ENCODE measurements at places on chromosomes 11 and 22. TPM values are rescaled to one million over a fixed set of nuclear protein-coding genes. Genes with fewer than 3 reads are reported as not detected.

KLHDC7B gene
- 0.11 TPM for total RNA-seq

GNG3 gene
- total RNA-seq = 0.37 TPM

DBX1 gene
- not detected for total RNA-seq

MIAT gene
- total RNA-seq = 3.3 TPM

NPTXR gene
- 4.2 TPM for total RNA-seq

All from urinary bladder (tissue), 4 donors.